Osteocyte (in vitro differentiated cells): ENCODE measurements at places on chromosomes 2 and 18. TPM values are rescaled to one million over a fixed set of nuclear protein-coding genes. Genes with fewer than 3 reads are reported as not detected.
A peak's percentile ranks its signal among the peaks of the same experiment; 100 is the strongest.

- H3K36me3 ChIP-seq = no peaks in the 10 kb centered on the region
- peaks cover 6% of the 10 kb centered on the region for H3K27me3 ChIP-seq
- no peak overlapping the region for H3K4me3 ChIP-seq
- peaks cover 2% of the 10 kb centered on the region for H3K4me1 ChIP-seq
- DNase-seq = no peak
These were observed 26.2 kb upstream of the GALNT3 start for GRCh38 chr2:165820296-165820695.

DNA sequence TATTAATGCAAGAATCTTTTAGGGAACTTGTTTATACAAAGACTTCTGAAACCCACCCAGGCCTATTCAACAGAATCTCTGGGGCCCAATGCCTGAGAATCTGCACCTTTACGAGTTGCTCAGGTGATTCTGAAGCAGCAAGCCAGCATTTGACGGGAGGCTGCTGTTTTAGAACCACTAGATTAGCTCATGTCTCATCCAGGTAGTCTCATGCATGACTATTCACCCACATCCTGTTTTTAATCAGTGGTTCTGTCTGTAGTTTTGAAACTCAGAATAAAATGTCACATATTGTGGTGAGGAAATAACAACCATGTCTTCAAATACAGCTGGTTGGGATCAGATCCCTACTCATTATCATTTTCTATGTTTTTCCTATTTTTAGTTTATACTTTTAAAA lies 39.5 kb downstream of the CYTIP start:
- no peaks in the 10 kb centered on the region for H3K36me3 ChIP-seq
- DNase-seq = no peak
- H3K27me3 ChIP-seq = peaks cover 31% of the 10 kb centered on the region
- H3K4me3 ChIP-seq = no peak overlapping the region

- no peak for DNase-seq
- no peak overlapping the region for H3K27ac ChIP-seq
- peaks cover 74% of the 10 kb centered on the region for H3K27me3 ChIP-seq
- H3K36me3 ChIP-seq = no peaks in the 10 kb centered on the region
These were observed 7.2 kb upstream of the LAMA3 start for GRCh38 chr18:23682045-23682444.

GRCh38 chr2:74250189-74250631 lies 51.8 kb downstream of the MTHFD2 start:
- H3K36me3 ChIP-seq = no peaks in the 10 kb centered on the region
- H3K4me3 ChIP-seq = no peak overlapping the region
- no peak overlapping the region for H3K27ac ChIP-seq

DNA sequence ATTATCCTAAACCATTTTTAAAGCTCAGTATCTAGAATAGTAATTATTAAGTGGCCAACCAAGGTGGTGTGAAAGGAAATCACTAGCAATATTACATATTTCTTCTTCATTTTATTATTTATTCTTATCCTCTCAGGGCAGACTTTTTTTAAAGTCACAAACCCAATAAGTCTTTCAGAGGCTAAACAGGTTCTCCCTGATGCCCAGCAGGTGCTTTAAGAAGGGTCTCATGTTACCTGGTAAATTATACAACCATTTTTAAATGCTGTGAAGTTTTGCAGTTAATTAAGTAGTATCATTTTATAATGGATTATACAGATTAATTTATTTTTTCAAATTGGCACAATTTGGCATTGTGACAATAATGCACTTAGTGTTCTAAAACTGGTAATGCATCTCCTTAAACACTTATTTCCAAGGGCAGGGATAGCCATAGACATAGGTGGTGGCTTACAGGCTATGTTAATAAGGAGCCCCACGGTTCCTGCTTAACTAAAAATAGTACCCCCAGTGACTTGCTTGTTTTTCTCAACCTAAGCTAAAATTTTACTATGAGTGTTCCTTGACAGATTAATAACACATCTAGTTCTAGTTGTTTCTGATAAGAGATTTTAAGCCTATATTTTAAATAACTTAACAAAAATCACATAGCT lies 67.0 kb downstream of the PMS1 start:
- H3K27ac ChIP-seq = no peak overlapping the region
- no peak for DNase-seq
- peaks cover 19% of the 10 kb centered on the region for H3K4me1 ChIP-seq

GRCh38 chr2:172090044-172090961 lies 5.0 kb downstream of the DLX1 start:
- DNase-seq = peak; percentile 87
- peaks cover 62% of the 10 kb centered on the region for H3K4me1 ChIP-seq
- H3K36me3 ChIP-seq = peaks cover 19% of the 10 kb centered on the region

- H3K36me3 ChIP-seq = no peaks in the 10 kb centered on the region
- H3K4me1 ChIP-seq = no peaks in the 10 kb centered on the region
- peaks cover 33% of the 10 kb centered on the region for H3K27me3 ChIP-seq
- H3K27ac ChIP-seq = no peak overlapping the region
- H3K4me3 ChIP-seq = no peak overlapping the region
These were observed 383.6 kb downstream of the DSEL start for GRCh38 chr18:67132919-67133318.

- peaks cover 5% of the 10 kb centered on the region for H3K4me1 ChIP-seq
- H3K4me3 ChIP-seq = no peak overlapping the region
- no peak for DNase-seq
These were observed 8.1 kb upstream of the ARHGAP15 start for GRCh38 chr2:143121079-143121478.

- H3K27ac ChIP-seq = no peak overlapping the region
- no peaks in the 10 kb centered on the region for H3K27me3 ChIP-seq
- H3K4me3 ChIP-seq = no peak overlapping the region
- H3K36me3 ChIP-seq = no peaks in the 10 kb centered on the region
- DNase-seq = no peak
These were observed 1160.1 kb downstream of the RPIA start for GRCh38 chr2:89851583-89851905.

DNA sequence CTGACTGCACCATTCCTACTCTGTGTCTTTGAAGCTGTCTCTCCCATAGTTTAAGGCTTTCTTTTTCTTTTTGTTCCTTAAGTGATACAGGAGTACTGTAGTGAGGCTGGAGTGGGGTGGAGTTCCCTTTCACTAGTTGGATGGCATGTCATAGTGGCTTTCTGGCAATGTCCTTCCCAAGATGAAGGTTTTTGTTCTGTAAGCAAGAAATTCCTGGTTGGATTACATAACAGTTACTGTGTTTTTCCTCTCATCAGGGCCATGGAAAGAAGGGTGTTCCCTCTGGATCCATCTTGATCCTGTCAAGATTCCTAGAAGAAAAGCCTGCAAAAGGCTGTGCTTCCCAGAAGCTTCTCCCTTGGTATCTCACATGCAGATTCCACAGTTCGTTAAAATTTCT lies 84.2 kb downstream of the ACKR3 start:
- no peak overlapping the region for H3K27ac ChIP-seq
- DNase-seq = no peak
- peaks cover 8% of the 10 kb centered on the region for H3K4me1 ChIP-seq
- no peaks in the 10 kb centered on the region for H3K27me3 ChIP-seq
- H3K4me3 ChIP-seq = no peak overlapping the region

- H3K27me3 ChIP-seq = peaks cover 7% of the 10 kb centered on the region
- H3K36me3 ChIP-seq = no peaks in the 10 kb centered on the region
- H3K4me1 ChIP-seq = no peaks in the 10 kb centered on the region
- H3K4me3 ChIP-seq = no peak overlapping the region
These were observed 27.5 kb downstream of the TGFA start for GRCh38 chr2:70526126-70526525.

DNA sequence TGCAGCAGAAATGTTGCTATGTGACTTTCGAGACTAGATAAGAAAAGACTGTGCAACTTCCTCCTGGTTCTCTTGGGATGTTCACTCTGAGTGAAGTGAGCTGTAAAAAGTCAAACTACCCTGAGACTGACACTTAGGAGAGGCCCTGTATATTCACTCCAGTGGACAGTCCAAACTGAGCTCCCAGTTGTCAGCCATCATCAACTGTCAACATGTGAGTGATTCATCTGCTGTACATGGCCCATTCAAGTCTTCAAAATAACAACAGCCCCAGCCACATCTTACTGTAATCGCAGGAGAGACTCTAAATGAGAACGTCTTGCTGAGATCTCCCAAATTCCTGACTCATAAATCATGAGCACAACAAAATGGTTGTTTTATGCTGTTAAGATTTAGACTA lies 8.5 kb upstream of the UNC80 start:
- H3K4me3 ChIP-seq = no peak overlapping the region
- no peaks in the 10 kb centered on the region for H3K4me1 ChIP-seq
- no peak overlapping the region for H3K27ac ChIP-seq
- DNase-seq = no peak

GRCh38 chr2:132462236-132462635 lies 45.6 kb downstream of the GPR39 start:
- no peaks in the 10 kb centered on the region for H3K4me1 ChIP-seq
- H3K36me3 ChIP-seq = no peaks in the 10 kb centered on the region
- no peak for DNase-seq
- no peak overlapping the region for H3K27ac ChIP-seq
- H3K4me3 ChIP-seq = no peak overlapping the region

DNA sequence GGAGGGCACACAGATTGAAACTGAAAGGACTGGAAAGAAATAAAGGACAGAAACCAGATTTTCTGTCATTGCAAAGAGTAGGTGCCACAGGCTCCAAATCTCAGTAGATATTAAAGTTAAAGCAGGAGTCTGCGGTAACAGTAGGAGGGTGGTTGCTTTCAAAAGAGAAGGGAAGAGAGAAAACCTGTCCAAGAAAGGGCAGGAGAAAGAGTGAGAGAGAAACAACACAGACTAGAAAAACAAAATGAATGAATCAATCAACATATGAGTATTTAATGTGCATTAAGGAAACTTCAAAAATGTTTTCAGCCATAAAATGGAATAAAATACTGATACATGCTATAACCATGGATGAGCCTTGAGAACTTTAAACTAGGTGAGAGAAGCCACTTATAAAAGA lies 143.1 kb upstream of the CTAGE1 start:
- H3K4me3 ChIP-seq = no peak overlapping the region
- no peak for DNase-seq
- peaks cover 18% of the 10 kb centered on the region for H3K4me1 ChIP-seq
- H3K36me3 ChIP-seq = no peaks in the 10 kb centered on the region

Gene CENPA
- total RNA-seq = 4.6 and 5.1 TPM in 2 replicates

Gene FBLN7
- total RNA-seq = 3.9 and 4.1 TPM in 2 replicates

Gene TLX2
- not detected in 2 replicates for total RNA-seq

Gene TFPI
- total RNA-seq = 325 and 334 TPM in 2 replicates

Gene LYG2
- total RNA-seq = not detected in 2 replicates

Gene DSG4
- not detected in 2 replicates for total RNA-seq

Gene GPR55
- not detected in 2 replicates for total RNA-seq
